Activated naive CD4-positive, alpha-beta T cell (primary cell): ENCODE measurements at places on chromosomes 1 and 21.

- DNase-seq, result no peak
These were observed 87.3 kb downstream of the RPS6KC1 start for GRCh38 chr1:213138391-213138790.

DNA sequence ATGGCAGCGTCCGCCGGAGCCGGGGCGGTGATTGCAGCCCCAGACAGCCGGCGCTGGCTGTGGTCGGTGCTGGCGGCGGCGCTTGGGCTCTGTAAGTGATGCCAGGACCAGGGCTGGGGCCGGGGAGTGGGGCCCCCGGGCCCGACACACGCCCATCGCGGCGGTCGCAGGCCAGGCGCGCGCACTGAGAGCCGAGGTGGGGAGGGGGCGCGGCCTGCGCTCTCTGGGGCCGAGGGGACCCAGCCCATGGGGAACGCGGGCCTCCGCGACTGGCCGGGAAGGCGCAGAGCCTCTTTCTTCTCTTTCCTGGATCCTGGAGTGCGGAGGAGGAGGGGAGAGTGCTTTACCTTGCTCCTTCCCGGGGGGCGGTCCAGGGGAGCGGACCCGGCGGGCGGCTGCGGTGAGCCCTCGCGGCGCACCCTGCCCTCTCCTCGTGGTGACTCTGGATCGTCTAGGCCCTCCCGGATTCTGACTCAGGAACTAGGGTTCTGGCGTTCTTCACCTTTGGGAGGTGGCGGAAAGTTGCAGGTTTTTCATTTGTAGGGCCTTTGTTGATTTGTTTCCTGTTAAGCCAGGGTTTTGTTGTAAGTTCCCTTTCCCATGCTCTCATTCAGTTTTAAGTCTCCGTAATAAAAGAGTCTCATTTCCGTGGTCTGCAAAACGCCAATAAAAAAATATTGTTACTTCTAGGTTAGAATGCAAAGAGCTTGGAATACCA lies 529 bp downstream of the MPZL1 start:
- DNase-seq, result peak; percentile 11

DNA sequence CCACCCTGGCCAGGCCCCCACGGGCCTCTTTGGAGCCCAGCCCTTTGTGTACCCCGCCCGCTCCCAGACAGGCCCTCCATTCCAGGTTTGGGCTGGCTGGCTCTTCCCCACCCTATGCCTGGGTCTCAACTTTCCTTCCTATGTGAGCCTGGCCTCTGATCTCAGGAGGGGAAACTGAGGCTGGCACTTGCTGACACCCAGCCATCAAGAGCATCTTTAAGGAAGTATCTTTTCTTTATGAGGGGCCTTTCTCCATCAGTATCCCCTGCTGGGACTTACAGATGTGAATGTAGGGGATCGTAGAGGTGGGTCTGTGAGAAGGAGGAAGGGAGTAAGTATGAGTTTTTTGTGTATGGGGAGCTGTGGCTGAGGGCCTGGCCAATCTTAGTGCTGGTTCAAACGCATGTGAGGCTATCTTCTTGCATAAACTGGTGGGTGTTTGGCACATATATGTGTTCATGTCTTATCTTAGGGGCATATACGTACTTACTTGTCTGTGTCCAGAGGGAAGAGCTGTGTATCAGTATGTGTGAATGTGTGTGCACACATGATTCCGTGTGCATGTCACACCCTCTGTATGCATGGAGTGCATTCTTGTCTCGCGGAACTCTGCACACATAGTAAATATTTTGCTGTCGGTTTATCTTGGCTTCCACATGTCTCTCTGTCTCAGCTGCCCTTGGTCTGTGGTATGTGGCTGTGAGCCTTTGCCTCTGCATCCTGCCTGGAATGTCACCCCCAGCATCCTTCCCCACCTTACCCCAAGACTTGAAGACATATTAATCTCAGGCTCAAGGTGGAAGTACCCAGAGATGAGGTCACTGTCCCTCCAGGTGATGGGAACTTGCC lies 5.4 kb downstream of the NECTIN4 start:
- no peak for DNase-seq

DNA sequence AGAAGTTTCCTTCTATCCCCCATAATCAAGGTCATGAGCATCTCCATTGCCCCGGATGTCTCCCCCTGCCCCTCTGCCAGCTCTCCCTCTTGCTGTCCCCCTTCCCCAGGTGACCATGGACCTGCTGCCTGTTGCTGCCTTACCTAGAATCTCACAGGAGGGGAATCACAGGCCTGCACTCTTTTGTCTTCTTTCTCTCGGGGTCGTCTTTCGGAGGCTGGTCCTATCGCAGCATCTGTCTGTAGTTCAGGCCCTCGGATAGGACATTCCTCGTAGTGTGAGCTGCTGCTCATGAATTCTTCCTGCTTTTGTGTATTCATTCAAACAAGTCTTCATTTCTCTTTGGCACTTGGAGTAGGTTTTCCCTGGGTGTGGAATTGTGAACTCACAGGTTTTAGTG lies 39.9 kb upstream of the ACTRT2 start:
- no peak for DNase-seq

DNA sequence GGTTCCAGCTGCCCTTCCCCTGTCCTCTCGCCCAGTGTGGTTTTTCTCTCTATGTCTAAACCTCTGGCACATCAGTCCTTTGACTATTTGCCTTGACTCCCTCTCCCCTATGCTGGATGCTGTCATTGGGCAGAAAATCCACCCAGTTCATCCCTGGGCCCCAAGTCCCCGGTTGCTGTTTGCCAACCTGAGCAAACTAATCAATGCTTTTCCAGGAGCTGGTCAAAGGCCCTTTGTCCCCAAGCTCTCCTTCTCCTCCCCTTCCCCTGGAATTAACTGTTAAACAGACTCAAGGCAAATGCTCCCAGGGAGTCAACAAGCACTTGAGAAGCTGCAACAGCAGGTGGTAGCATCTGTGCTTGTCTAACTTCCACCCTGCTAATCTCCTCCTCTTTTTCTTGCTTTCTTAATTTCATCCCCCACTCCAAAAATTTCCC lies 102.7 kb downstream of the LMX1A start:
- DNase-seq, result no peak

DNA sequence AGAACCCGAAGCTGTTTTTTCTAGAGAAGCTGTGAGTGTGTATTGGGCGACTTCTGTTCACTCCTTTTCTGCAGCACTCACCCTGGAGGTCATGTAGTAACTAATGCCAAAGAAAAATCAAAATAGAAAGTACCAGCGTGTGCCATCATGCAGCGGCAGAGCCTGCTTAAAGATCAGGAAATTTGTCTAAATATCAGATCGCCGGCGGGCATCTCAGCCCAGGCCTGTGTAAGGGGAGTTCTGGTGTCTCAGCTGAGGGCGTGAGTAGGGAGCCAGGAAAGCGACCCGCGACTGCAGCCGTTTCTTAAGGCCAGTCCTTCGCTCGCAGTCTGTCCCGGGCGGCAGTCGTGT lies 768 bp downstream of the EDARADD start:
- no peak for DNase-seq

DNA sequence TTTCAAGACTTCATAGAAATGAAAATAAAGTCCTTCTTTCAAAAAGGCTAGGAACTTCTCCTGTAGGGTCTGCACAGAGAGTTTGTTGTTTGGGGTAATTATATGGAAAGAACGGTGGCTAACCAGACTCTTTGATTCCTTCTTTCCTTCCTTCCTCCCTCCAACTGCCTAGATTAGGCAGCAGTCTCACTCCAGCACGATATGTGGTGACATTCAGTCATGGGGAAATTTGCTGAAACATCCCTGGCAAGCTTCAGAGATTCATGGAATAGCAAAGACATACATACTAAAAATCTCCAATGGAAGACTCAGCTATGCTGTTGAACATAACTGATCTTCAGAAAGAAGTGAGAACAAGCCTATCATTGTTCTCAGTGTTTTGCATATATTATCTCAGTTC lies 4.3 kb downstream of the NTMT2 start:
- no peak for DNase-seq
